ENCODE measurements at places on chromosomes 4 and X.

- DNase-seq, result no peak
Observed at GRCh38 chr4:106497271-106497670, 128.7 kb upstream of the GIMD1 start.

DNA sequence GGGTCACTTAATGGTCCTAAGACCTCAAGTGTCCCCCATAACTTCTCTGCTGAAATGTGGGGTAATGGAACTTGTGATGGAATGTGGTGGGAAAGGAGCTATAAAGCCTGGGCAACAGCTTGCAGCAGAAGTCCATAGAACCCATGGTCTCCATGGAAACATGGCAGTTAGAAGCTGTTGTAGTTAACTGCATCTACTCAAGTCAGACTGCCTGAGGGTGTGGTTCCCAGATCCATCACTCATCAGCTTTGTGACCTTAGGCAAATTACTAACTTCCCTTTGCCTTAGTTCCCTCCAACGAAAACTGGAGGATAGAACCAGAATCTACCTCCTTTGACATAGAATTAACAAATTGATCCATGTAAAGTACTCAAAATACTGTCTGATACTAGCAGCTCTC lies 113.0 kb downstream of the SPATA18 start:
- DNase-seq, result no peak

DNA sequence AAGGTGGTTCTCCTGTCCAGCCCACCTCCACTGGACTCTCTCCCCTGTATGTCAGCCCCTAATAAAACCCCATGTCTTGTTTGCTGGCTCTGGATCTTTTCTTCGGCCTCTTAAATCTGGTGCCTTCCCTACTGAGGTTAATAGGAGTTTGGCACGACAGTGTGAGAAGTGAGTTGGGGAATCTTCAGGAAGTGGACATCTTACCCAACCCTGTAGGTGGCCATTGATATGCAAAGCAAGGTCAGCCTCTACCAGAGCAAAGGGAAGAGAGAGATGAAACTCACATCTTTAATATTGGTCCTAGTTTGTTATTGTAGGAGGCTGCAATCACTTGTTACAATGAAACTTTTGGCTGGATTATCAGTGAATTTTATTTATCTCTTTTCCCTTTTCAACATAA lies 111.7 kb downstream of the CHRDL1 start:
- no peak for DNase-seq

DNA sequence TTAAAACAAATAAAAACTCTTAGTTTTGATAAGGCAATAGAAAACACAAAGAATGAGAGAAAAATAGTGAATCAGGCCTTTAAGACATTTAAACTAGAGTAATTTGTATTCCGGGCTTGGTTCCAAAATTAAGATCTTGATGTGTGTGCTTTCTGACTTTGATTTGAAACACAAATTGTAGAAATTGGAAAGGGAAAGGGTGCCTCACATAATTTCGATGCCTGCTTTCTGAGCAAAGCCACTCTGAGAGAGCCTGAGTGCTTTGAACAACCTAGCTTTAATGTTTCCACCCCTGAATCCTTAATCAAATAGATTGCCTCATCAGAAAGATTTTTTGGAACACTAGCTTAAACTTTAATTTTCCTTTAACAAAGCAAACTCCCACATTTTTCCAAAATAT lies 666.8 kb downstream of the PCDH18 start:
- no peak for DNase-seq

- DNase-seq, result no peak
Observed at GRCh38 chr4:143375326-143376073, 38.8 kb downstream of the GAB1 start.

Data from NCI-H2029 treated with DMSO at 0.1 percent for 48 hours (cell line).